ENCODE measurements at places on chromosomes 13 and 19.

- DNase-seq, result no peak
Observed at GRCh38 chr13:51665456-51665855, 81.2 kb downstream of the WDFY2 start.

DNA sequence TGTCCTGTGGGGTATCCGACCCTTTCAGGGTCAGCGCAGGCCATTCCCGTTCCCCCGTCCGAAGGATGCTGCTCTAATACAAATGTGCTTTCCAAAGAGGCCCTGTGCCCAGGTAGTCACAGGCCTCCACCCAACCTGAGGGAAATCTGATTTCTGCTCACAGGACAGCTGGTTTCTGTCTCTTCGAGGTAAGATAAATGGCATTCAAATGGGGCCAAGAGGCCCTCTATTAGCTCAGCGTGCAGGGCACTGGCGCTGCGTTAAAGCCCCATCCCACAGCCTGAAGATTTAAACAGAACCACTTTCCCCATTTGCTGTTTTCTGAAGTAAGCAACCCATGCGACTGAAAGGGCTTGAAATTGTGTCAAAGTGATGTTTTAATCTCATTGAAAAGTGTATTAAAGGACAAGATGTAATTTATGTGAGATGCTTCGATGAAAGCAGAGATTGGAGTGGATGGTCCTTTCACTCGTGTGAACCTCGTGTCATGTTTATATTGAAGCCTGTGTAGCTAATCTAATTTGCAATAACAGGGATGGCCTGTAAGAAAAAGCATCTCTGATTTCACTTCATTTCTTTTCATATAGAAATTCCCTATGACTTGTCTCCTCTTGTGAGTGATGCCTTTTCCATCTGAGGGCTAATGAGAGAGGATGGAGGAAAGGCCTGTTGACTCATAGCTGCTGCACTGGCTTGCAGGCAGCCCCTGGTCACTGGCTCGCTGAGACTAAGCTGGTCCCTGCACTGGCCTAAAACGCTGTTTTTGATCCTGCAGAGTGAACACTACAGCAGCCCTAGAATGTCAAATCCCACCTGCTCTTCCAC is 7.3 kb upstream of the SOX1 start:
- no peak for DNase-seq

GRCh38 chr13:110576736-110577476 is 15.4 kb upstream of the RAB20 start:
- DNase-seq, result no peak

DNA sequence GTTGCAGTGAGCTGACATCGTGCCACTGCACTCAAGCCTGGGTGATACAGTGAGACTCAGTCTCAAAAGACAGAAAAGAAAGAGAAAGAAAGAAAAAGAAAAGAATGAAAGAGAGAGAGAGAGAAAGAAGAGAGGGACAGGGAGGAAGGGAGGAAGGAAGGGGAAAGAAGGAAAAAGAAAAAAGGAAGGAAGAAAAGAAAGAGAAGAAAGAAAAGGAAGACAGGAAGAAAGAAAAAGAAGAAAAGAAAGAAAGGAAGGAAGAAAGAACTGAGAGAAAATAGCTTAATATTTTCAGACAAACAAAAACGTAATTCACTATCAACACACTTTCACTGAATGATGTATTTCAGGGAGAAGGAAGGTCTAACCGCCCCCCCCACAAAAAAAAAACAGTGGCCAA is 39.3 kb downstream of the ESD start:
- no peak for DNase-seq

DNA sequence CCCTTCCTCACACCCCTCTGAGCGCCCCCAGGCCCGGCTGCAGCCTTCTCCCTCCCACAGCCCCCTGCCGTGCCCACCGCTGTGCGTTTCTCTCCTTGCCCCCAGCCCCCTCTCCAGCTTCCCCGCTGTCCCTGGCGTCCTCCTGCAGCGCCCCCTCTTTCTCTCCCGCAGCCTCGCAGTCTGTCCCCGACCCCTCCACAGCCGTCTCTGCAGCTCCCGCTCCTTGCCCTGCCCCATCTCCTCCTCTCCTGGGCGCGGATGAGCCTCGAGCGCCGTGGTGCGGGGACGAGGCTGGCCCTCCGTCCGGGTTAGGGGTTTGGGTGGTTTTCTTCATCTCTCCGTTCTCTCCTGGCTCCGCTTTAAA is 1.1 kb downstream of the KMT5C start:
- peak; percentile 44 for DNase-seq

- DNase-seq, result peak; percentile 5
Observed at GRCh38 chr19:50602089-50602422, 33.8 kb upstream of the LRRC4B start.

GRCh38 chr13:20714161-20714560 is 10.7 kb downstream of the IL17D start:
- DNase-seq, result no peak

DNA sequence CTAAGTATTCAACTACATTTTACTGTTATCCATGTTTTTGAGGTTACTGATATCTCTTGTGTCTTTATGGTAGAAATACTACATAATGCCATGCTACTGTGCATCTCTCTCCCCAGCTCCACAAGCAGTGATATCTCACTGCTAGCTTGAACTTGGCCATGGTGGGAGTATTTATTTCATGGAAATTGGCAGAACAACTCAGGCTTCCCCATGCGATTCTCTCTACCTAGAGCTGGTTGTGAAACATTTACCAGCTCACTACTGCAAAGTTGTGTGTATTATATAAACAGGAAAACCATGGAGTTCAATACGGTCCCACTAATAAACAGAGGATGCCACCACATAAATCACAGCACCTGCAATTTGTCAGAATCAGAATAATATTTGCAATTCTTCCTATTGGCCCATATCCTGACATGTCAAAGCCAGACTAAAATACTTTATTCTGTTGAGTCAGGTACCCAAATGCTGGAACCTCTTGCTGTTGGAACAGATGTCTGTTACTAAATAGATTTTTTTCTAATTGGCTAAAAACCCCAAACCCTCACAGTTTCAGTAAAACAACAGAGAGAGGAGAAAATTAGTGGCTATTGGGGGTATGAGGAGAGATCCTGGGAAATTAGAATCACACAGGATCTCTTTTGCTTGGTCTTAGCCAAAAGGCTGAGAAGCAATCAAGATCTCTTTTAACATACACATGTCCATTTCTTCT is 91.4 kb upstream of the SLC10A2 start:
- no peak for DNase-seq

- no peak for DNase-seq
Observed at GRCh38 chr19:56126983-56127780, 6.1 kb upstream of the ZNF787 start.

- DNase-seq, result no peak
Observed at GRCh38 chr13:33560726-33561125, 257.2 kb upstream of the RFC3 start.

GRCh38 chr13:48858122-48858902 is 117.4 kb upstream of the FNDC3A start:
- DNase-seq, result no peak

DNA sequence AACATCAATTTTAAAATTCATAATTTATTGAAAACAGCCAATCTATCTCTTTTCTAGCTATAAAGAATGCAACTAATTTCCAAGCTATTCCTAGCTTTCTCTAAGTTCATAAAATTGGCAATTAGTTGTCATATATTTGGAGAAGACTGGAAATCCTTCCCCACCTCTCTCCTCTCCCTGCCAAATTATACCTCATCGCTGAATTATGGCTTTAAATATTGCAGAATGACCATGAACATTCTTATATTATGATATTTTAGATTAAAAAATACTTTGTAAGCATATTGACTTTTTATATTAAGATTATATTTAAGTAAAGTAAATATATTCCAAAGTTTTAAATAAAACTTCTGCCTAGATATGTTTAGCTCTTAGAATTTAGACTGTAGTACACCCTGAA is 58.2 kb downstream of the ESD start:
- DNase-seq, result no peak

- DNase-seq, result no peak
Observed at GRCh38 chr13:82758044-82758443, 1124.2 kb downstream of the SLITRK1 start.

DNA sequence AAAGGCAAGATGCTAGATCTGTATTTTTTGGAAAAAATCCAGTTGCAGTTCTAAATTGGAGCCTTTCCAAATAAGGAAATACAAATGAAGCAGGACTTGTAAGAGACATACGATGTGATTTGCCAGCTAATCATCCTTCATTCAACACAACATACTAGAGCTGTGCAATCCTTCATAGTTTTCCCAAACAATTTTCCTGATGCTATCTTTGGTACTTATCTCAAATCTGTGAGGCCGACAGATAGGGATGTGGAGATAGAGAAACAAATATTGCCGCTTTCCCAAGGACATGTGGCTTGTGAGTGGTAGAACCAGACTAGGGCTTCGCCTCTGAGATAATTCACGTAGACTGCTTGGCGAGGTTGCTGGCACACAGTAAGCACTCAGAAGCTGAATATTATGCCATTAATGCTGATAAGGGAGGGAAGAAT is 176.6 kb downstream of the LMO7 start:
- DNase-seq, result no peak

GRCh38 chr13:92137520-92137919 is 739.1 kb downstream of the GPC5 start:
- DNase-seq, result peak; percentile 19

DNA sequence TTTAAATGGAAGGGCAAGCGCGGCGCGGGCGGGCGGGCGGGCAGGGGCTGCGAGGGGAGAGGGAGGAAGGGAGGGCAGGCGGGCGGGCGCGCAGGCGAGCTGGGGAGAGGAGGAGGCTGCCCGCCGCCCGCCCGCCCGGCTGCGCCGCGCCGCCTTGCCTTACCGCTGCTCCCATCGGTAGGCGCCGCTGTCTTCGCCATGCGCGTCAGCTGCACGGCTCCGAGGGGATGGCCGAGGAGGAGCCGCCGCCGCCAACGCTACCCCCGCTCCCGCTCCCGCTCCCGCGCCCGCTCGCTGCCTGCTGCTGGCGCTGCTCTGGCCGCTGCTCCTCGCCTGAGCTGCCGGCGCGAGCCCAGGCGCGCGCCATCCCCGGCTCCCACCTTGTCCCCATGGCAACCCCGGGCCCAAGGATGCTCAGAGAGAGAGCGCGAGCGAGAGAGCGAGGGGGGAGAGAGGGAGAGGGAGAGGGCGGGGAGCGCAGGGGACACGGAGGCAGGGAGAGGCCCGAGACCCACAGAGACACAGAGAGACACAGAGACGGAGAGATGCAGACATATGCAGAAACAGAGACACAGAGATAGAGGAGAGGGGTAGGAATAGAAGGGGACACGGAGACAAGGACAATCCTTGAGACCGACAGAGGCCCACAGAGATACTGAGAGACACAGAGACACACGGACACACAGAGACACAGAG is 40.3 kb downstream of the DEDD2 start:
- DNase-seq, result peak; percentile 91

GRCh38 chr19:51507640-51508058 is 6.0 kb upstream of the SIGLEC12 start:
- DNase-seq, result peak; percentile 62

GRCh38 chr13:32008518-32009175 is 22.9 kb upstream of the FRY start:
- no peak for DNase-seq

- DNase-seq, result no peak
Observed at GRCh38 chr13:90103099-90103784, 1244.2 kb upstream of the MIR17HG start.

GRCh38 chr19:13118424-13119193 is 545 bp downstream of the NACC1 start:
- peak; percentile 43 for DNase-seq

GRCh38 chr13:25046985-25047511 is 48.9 kb upstream of the PABPC3 start:
- DNase-seq, result no peak

DNA sequence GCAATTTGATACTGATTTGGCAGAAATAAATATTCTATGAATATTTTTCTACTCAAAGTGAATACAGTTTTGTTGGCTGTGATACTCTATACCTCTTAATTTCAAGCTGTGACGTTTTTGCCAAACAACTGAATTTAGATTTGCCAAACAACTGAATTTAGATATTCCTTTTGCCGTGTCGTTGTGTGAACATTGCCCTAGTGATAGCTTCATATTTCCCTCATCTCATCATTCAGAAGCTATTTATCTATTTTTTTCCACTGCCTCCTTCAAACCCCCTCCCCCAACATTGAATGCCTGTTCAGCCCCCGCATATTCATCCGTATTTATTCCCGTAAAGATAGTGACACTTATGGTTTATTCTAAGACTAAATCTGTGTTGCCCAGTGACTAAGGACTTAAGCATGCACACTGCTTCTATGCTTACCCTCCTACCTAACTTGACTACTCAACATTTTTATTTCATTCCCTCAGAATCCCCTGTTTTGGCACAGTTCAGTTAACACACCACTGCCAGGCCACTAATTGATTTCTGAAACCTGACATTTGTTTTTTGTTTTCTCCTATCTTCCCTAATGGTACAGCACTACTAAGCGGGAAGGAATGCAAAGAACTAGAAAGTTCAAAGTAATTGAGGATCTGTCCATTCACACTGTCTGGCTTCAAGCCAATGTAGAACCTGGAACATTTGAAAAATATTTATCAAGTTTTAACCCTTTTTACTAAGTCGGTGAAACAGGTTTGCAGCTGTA is 2.8 kb upstream of the KLF5 start:
- no peak for DNase-seq

DNA sequence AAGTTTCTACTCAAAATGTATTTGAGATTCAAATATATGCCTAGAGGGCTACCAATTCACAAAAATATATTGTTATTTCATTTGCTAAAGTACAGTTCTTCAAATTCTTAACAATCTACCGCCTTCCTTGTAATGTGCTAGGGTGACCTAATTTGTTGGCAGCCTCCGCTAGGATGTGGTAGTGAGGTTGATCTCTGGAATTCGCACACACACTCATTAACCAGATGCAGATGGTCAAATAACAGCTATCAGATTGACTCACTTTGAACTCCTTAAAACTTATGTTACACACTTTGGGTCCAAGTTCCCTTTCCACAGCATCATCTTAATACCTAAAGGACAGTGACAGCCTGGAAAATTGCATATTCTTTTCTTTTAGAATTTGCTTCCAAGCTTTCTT is 367.3 kb downstream of the DCT start:
- no peak for DNase-seq

- DNase-seq, result peak; percentile 70
Observed at GRCh38 chr19:4241824-4242430, 5.0 kb upstream of the YJU2 start.
